KBM-7 (cell line): ENCODE measurements at places on chromosomes 16 and 17.

- DNase-seq, result no peak
These were observed 5.5 kb upstream of the COIL start for GRCh38 chr17:56966338-56966737.

GRCh38 chr16:25912321-25912720, 220.6 kb downstream of the HS3ST4 start:
- DNase-seq, result no peak

DNA sequence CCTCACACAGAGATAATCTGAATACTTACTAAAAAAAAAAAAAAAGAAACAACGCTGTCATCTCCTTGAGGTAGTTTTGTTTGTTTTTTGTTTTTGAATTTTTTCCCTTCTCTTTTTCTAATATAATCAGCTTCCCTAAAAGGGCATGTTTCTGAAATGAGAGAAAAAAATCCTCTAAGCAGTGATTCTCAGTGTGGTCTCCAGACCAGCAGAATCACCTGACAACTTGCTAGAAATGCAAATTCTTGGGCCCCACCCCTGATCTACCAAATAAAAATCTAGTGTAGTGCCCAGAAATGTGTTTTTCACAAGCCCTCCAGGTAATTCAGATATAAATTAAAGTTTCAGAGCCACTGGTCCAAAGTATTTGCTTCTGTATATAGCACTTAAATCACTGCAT, 65.4 kb downstream of the SSH2 start:
- DNase-seq, result no peak

DNA sequence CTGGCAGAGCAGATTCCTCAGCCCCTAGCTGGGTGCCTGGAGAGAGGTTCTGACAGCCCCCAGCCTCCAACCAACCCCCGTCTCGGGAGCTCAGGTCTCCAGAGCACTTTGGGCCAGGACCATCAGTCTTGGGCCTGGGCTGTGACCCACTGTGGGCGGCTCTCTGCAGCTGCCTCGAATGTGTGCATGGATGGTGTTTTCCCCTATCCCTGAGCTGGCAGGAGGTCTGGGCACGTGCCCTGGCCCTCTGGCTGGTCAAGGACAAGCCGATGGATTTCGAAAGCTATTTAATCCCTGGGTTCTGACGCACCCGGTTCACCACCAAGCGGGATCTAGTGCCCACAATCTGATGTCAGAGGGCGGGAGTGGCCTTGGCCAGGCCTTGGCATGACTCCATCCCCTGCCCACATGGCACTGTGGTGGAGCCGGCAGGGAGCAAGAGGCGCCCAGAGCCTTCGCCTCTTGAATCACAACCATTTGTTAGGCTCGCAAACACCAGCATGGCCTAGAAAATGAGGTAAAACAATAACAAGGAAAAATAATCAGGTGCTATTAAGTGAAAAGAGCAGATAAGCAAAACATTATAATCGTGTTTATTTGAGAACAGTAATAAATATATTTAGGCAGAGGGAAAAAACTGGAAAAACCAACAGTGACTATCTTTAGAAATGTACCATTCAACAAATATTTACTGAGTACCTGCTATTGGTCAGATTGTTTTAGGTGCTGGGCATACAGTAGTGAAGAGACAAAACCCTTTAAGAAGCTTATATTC, 69.3 kb upstream of the TOB1 start:
- no peak for DNase-seq

GRCh38 chr17:80569924-80570323, 25.3 kb downstream of the RPTOR start:
- DNase-seq, result no peak

DNA sequence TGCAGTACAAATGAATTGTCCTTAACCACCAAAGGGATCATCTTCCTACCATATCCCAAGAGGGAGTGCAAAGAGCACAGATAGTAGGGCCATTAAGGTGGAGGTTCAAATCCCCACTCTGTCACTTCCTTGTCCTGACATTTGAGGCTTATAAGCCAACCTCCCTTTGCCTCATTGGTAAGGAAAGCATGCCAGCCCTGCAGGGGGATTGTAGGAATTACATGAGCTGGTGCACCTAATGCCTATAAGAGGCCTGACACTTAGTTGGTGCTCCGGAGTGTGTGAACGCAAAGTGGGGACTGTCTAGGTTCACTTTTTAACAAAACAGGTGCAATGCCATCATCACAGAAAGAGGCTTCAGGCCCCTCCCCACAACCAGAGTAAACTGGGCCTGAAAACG, 374.4 kb downstream of the SNX29 start:
- no peak for DNase-seq

DNA sequence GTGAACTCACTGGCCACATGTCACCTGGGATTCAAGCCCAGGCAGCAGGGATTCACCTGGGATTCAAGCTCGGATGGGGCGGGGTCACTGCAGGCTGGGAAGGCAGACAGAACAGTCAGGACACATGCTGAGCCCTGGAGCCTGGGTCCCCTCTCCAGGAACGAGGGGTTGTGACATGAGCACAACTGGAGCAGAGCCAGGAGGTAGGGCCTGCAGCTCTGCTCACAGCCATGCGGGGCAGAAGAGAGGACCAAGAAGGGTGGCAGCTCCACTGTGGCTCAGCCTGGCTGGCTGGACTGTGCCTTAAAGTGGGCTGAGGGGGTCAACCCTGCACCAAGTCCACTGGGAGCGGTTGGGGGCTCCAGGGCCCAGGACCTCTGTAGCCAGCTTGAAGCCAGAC, 150.1 kb downstream of the RAB11FIP4 start:
- DNase-seq, result no peak
